ENCODE measurements at places on chromosomes 12 and 14.
A peak's percentile ranks its signal among the peaks of the same experiment; 100 is the strongest.

GRCh38 chr12:39723831-39724230 lies 104.2 kb upstream of the ABCD2 start:
- DNase-seq, result no peak

GRCh38 chr12:112013601-112014402 lies 576 bp downstream of the ERP29 start:
- DNase-seq, result peak; percentile 71

DNA sequence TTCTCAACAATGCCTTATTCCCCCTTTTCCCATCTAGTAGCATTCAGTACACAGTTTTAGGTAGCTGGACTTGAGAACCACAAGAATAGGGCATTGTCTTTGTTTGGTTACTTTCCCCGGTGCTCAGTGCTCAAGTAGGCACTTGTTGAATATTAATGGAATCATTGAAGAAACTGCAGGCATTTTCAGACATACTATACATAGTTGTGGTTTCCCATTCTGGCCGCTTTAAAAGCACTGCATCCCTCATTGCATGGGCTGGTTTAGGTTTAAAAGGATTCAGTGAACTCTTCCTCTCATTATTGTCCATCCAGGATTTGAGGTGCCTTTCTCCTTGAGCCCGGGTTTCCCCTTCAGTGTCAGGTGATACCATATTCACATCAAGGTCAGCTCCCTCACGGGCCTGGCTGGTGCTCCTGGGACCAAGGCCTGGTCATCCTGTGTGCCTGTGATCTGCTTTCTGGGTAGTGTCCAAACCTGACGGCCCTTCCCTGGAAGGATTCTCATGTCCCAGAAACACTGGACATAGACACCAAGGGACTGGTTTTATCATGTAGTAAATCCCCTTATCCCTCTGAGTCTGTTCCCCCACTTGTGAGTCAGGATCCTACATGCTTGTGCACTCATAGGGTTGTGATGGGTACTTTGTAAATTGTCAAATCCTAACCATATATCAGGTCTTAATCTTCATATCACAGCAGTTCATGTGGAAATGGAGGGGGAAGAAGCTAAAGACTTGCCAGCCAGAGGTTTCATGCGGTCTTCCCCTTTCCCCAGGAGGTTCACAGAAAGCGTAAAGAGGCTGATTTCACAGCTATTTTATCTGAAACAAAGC lies 7.4 kb downstream of the TCP11L2 start:
- DNase-seq, result no peak

DNA sequence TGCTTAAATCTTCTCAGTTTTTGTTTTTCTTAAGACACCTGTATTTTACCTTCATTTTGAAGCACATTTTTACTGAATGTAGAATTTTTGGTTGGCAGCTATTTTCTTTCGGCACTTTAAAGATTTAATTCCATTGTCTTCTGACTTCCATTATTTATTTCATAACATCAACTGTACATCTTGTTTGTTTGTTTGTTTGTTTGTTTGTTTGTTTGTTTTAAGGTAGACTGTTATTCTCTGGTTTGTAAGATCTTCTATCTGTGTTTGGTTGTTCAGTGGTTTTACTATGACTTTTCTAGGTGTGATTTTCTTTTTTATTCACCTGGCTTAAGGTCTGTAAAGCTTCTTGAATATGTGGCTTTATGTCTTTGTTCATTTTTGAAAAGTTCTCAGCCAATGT lies 61.9 kb downstream of the IFT81 start:
- no peak for DNase-seq

- no peak for DNase-seq
Measured at GRCh38 chr14:56044196-56044595, 74.0 kb upstream of the PELI2 start.

GRCh38 chr14:96756745-96757144 lies 40.4 kb upstream of the VRK1 start:
- DNase-seq, result no peak

GRCh38 chr12:793037-793436 lies 40.7 kb downstream of the WNK1 start:
- no peak for DNase-seq

DNA sequence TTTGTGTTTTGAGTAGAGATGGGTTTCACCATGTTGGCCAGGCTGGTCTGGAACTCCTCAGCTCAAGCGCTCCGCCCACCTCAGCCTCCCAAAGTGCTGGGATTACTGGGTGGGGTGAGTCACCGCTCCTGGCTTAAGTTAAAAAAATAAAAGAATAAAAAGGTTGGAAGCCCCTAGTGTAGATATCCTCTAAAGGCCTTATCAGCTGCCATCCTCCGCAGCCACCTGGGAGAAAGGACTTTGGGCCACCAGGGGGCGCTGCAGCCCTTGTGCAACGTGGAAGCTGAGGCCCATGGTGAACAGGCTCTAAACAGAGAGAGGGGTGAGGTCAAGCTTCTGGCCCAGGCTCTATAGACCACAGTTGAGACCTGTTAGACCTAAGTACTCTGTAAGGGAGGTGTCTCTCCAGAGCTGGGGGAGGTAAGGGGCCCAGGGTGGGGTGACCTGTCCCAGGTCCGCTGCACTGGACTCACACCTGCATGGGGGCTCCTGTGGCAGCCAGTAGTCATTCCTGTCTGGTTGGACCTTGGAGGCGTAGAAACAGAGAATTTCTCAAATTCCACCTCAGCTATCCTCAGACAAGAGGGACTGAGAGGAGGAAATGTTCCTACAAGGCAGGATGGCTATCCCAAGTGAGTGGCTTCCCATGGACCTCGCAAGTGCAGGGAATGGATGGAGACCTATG lies 14.0 kb upstream of the RACGAP1 start:
- peak; percentile 75 for DNase-seq

DNA sequence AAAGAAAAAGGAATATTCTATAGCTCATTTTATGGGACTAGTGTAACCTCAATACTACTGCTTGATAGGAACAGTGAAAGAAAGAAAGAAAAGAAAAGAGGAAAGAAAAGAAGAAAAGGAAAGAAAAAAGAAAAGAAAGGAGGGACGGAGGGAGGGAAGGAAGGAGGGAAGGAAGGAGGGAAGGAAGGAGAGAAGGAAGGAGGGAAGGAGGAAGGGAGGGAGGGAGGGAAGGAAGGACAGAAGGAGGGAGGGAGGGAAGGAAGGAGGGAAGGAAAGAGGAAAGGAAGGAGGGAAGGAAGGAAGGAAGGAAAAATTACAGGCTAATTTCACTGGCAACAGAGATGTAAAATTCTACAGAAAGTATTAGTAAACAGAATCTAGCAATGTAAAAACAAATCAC lies 215.5 kb downstream of the ITPR2 start:
- DNase-seq, result no peak

DNA sequence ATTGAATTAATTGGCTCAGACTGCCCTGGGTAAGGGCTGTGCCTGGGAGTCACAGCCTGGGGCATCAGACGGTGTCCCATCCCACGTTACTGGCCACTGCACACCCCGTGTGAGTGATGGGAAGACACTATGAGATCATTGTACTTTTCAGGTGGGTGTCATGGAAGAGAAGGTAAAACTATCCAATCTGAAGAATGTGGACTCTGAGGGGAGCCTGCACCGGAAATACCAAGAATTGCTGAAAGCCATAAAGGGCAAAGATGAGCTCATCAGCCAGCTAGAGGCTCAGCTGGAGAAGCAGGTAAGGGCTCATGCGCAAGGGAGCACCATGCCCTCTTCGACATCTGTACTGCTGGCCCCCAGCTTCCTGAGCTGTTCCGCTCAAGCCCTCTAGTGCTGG lies 24.0 kb downstream of the PLEKHH1 start:
- no peak for DNase-seq

- DNase-seq, result no peak
Measured at GRCh38 chr14:20486684-20487395, 17.6 kb downstream of the PNP start.

DNA sequence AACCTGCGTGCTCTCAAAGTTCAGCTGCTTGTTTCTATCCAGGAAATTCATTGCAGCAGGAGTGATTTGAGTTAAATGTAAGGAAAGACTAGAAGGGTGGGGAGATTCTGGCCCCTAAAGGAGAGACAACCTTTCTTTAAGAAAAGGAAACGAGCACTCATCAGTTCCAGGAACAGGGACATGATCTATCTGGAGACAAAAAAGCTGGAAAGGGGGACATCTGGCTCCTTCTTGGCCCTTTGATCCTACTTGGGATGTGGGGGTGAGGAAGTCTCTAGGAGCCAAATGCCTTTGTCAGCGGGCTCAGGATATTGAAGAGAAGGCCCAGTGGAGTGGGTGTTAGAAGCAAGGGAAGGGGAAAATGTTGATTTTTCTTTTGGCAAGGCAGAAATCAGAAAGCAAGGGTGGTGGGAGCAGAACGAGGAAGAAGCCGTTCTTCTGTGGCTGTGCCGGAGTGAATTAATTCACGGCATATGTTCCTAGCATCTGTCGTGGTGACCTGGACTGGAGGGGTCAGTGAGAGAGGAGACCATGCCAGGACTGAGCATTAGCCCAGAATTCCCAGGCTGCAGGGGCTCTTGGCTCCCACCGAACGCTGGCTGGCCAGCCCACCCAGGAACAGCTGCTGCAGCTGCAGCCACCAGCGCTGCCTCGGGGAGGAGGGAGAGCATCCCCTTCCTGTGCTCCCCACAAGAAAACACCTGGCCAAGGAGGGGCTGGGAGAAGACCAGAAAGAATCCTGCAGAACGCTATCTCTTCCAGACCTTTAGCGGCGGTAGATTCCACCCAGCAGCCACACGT lies 62.8 kb upstream of the GPATCH2L start:
- no peak for DNase-seq

DNA sequence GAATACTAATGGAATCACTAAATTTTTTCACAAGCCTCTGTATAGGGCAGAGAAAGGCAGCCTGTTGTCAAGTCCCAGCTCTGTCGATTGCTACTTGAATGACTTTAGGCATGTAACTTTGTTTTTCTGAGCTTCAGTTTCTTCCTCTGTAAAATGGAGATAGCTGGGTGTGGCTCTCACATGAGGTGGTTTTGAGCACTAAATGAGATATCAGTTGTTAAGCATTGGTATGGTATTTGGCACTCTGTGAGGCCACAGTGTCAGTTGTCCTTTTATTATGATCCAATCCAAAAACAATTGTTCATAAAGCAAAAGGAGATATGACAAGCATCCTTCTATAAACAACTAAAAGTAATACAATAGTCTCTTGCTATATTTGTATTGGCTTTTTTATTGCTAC lies 120.6 kb downstream of the DUSP6 start:
- no peak for DNase-seq

GRCh38 chr14:67370830-67371229 lies 10.7 kb downstream of the EIF2S1 start:
- no peak for DNase-seq

DNA sequence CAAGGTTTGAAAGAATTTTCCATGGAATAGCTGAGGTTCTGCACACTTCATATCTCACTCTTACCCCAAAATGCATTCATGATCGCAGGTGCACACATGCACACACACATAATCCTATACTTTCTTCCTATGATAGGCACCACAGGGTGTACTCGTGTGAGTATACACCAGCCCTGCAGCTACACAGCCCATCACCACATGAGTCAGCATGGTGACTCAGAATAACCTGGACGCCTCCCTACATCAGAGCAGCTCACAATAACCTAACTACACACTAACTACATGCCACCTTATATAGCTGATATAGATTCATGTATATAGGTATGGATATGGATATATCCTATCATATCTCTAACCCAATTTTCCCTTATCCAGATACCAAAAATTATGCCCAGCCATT lies 850.2 kb upstream of the TMEM132C start:
- no peak for DNase-seq

GRCh38 chr14:105053996-105054395 lies 11.2 kb downstream of the GPR132 start:
- DNase-seq, result no peak

Measured in nucleus accumbens (tissue), 56 donors.